ENCODE measurements at places on chromosomes 5 and 9. TPM values are rescaled to one million over a fixed set of nuclear protein-coding genes. Genes with fewer than 3 reads are reported as not detected.

DNA sequence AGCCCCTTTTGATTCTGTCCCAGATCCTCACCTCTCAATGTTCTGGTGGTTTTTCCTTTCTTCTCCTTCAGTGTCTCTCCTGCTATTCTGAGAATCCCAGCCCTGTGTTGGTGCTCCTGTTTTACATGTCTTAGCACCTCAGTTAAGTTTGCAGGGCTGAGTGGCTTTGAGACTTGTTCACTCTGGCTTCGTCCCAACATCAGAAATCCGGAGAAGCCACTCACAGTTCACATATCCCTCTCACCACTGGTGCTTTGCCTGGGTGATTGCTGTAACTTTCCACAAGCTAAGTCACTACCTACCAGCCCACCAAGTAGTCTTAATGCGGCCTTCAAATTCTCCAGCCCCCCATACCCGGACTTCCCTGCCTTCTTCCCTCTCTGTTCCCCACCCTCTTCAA, 40.2 kb downstream of the CYFIP2 start:
- no peak for DNase-seq

- no peak for DNase-seq
Measured at GRCh38 chr9:10443181-10443867, 169.5 kb downstream of the PTPRD start.

DNA sequence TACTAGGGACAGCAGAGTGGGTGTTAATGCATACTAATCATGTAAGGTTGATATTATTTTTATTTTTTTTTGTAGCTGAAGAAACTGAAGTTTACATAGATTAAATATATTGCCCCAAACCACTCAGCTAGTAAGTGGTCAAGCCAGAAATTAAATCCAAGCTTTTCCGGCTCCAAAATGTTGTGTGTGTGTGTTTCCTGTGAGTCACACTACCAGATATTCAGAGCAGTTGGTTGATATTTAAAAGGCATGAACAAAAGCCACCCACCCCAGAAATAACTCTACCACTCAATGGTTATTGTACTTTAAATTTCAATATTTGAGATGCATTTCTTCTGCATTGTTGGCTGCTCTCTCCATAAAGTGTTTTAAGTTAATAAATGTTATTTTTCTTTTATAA, 29.5 kb downstream of the KCNN2 start:
- no peak for DNase-seq

NME5 gene
- 9.0 TPM for total RNA-seq

GRCh38 chr9:93117924-93118862, 15.9 kb downstream of the NINJ1 start:
- peak; percentile 21 for DNase-seq

GRCh38 chr5:142722146-142722545, 36.3 kb upstream of the FGF1 start:
- no peak for DNase-seq
